ENCODE measurements at places on chromosomes 12 and 14. TPM values are rescaled to one million over a fixed set of nuclear protein-coding genes. Genes with fewer than 3 reads are reported as not detected.

DNA sequence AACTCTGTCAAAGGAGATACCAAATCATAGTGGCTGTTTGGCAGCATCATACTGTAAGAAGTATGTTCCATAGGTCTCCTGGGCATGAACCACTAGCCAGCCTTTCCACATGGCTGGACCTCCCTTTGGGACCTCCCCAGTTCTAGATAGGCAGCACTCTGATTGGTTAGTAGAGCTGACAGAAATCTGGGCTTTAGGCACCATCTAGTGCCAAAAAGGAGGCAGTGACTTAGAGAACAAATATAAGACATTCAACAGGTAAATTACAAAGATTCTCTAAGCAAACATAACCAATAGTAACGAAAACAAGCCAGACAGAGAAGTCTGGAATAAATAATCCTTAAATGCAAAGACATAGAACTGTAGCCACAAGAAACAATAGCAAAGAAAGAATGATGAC is 148.0 kb upstream of the PDE3A start:
- no peak overlapping the region for H3K27ac ChIP-seq
- DNase-seq, result no peak
- H3K4me3 ChIP-seq, result no peak overlapping the region
- no peaks in the 10 kb centered on the region for H3K4me1 ChIP-seq

DNA sequence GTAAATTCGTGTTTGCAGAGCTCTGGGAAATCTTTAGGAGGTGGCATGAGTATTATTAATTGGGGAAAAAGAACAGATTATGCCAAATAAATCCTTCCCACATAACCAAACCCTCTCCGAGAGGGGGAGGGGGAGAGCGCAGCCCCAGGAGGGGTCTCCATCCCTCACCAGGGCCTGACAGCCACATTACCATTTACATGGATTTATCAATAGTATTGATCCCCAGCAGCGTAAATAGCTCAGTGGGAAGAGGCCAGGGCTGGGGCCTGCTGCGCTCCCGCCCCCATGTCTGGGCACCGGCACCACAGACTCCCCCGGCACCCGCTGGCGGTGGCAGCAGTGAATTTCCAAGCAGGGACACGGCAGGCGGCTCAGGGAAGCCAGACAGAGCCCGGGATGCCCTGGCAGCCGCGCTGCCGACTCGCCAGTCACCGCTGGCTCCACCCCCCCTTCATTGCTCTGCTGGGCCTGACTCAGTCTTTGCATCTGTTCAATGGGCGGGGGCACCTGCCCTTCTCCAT is 2.4 kb downstream of the NCOR2 start:
- peak overlapping the region; percentile 79 for H3K4me3 ChIP-seq
- no peak for DNase-seq
- no peaks in the 10 kb centered on the region for H3K36me3 ChIP-seq
- H3K27ac ChIP-seq, result peak overlapping the region; percentile 97

DNA sequence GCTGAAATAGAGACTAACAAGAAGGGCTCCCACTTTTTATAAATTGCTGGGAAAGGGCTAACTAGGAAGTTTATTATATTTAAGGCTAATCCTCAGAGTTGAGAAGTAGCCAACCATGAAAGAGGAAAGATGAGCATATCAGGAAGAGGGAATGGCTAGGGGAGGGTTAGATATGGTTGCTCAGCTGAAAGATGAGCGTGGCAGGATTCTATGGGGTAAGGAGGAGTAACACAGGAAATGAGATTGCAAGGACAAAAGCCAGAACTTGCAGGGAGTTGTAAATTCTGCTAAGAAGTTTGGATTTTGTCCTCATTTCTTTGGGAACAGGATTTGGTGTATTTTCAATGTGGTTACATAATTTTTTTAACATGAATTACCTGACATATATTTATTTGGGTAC is 127.4 kb upstream of the ATP2B1 start:
- H3K4me3 ChIP-seq, result no peak overlapping the region
- H3K4me1 ChIP-seq, result no peaks in the 10 kb centered on the region
- no peak for DNase-seq
- H3K27ac ChIP-seq, result no peak overlapping the region
- no peaks in the 10 kb centered on the region for H3K27me3 ChIP-seq

DNA sequence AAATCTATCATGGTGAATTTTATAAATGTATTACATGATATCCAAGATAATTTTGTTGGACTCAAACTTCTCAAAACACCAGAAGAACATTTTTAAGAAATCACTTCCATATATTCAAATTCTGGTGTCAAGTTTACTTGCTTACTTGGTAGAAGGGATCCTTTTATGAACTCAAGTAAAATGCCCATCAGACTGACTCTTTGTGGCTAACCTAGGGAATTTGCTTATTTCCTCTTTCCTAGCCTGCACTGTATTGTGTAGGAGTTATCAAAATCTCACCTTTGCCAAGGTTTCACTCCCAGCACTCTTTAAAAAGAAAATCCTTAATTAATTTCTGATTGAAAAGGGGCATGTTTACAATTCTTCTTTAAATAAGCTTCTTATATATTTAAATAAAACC is 196.5 kb downstream of the DUSP6 start:
- H3K27me3 ChIP-seq, result no peaks in the 10 kb centered on the region
- no peaks in the 10 kb centered on the region for H3K36me3 ChIP-seq
- H3K27ac ChIP-seq, result no peak overlapping the region

DNA sequence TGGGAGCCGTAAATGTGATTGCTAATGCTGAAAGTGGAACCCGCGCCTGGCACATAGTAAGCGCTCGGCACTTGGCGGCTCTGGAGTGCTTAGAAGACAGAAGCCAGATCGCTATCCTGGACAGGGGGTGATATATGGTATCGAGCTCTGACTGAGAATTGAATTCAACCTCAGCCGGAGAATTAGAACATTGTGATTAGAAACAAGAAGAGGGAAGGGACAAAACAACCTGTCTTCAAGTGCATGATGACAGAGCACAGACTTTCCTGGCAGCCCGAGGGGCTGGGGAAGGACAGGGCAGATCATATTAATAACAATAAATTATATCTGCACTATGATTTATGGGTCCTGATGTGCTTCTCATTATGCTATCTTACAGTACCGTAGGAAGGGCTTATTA is 66.9 kb upstream of the TBX3 start:
- no peaks in the 10 kb centered on the region for H3K36me3 ChIP-seq
- H3K4me3 ChIP-seq, result no peak overlapping the region
- H3K27ac ChIP-seq, result no peak overlapping the region
- no peaks in the 10 kb centered on the region for H3K4me1 ChIP-seq
- DNase-seq, result no peak

GRCh38 chr12:121634836-121635235 is 8.5 kb downstream of the ORAI1 start:
- no peak for DNase-seq
- peaks cover 46% of the 10 kb centered on the region for H3K4me1 ChIP-seq
- no peak overlapping the region for H3K4me3 ChIP-seq
- H3K36me3 ChIP-seq, result no peaks in the 10 kb centered on the region
- no peaks in the 10 kb centered on the region for H3K27me3 ChIP-seq

HOXC12 gene
- not detected for total RNA-seq

All from esophagus muscularis mucosa (tissue), 4 donors.